ENCODE measurements at places on chromosomes 11 and 22.

DNA sequence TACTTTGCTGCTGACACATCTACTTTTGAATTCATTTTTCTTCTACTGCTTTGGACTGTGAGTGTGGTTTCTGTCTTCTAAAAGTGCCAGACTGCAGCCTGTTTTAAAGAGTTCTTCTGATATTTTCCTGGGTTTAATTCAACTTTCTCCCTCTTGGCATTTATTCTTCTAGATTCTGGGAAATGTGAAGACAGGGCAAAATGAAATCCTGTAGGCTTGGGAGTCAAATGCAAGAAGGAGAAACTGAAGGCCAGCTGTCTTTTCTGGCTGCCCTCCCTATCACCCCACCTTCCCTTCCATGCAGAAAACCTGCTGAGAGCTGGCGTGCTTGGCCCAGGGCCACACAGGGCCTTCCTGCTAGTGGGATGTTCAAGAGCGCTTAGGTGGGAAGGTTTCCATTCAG, 7.6 kb downstream of the ZNF70 start:
- no peak for DNase-seq

- DNase-seq, result no peak
Measured at GRCh38 chr11:120780239-120780638, 243.7 kb upstream of the TBCEL start.

GRCh38 chr11:67700548-67701262, 26.3 kb upstream of the ALDH3B2 start:
- no peak for DNase-seq

DNA sequence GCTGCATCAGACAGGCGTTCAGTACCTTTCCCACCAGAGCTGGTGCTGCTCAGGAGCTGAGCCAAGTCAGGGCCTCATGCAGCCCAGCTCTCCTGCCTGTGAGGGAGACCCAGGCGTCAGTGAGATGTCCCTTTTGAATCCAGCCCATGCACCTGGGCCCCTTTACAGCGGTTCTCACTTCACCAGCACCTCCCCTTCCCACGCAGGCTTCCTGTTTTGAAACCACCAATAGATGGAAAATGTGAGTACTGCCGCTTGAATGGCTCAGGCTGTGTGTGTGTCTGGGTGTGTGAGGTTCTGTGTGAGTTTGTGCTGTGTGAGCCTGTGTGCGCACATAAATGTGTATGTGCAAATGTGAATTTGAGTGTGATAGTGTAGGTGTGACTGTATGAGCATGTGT, 88.4 kb downstream of the UBASH3B start:
- no peak for DNase-seq

DNA sequence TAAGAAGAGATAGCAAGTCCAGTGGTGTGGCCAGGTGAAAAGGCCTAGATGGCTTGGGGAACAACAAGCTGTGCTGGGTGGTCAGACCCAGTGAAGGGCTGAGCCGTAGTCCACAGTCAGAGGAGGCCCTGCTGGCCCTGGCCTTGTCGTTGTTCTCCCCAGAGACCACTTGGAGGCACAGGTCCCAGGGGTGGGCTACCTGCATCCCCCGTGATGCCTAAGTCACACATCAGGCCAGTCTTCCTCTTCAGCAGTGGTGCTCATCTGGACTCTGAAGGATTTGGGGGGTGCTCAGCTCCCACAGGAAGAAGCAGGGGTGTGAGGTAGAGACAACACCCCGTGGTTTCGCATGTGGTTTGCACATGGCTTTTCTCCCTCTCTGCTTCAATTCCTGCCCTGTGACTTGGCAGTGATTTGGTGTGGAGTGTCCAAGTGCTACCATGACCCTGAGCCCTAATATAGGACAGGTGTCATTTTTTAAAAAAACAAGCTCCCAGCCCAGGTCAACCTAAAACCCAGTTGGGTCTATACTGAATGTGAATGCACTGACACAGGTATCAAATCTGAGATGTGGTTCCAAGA, 51.0 kb downstream of the ALX4 start:
- DNase-seq, result no peak

DNA sequence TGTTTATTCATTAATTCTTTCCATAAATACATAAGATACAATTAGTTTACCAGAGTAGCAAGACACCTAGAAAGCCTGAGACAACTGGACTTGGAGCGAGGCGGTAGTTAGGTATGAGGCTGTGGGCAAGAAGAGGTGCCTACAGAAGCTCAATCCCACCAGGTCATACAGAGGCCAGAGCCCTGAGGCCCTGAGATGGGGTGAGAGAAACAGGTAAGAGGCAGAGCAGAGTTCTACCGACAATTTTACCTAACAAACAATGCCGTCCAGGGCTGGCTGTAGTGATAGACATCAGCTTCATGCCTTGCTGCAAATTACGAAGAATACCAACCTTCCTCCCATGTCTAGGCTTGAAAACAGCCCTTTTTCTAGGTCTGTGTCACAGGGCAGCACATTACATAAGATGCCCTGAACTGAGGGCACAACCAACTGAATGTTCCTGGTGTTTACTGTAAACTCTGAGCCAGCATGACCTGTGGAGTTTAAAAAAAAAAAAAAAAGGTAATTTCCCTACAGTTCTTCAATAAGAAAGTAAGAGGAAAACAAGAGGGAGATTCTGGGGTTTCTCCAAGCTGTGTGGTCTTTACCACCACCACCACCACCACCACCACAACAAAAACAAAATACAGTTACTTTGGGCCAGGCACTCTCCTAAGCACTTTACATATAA, 105.8 kb downstream of the GAB2 start:
- DNase-seq, result no peak

- DNase-seq, result no peak
Measured at GRCh38 chr11:65185171-65185570, 3.4 kb downstream of the CAPN1 start.

- DNase-seq, result no peak
Measured at GRCh38 chr11:45796461-45796861, 8.5 kb upstream of the SLC35C1 start.

DNA sequence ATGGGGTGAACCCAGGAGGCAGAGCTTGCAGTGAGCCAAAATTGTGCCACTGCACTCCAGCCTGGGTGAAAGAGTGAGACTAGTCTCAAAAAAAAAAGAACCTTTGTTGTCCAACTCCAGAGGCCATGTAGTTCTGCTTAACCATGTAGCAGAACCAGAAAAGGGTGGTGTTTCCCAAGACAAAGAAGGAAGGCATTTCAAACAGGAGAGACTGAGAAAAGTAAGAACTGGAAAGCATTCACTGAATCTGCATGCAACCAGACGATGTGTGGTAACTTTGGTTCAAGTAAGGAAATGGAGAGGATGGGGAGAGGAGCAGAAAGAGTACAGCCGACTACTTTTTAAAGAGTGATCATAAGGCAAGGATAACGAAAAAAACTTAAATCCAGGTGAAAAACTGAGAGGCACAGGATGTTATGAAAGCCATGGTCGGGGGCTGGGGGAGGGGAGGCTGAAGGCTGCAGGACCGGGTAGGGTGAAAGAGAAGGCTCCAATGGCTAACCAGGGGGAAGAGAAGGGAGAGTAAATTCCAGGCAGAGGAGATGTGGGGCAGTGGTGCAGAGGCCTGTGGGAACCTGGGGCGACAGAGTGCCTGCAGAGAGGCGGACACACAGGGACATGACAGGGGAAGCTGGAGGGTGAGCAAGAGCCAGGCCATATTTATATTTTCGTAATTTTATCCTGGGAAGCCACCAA, 48.8 kb downstream of the MAPK1 start:
- DNase-seq, result no peak

DNA sequence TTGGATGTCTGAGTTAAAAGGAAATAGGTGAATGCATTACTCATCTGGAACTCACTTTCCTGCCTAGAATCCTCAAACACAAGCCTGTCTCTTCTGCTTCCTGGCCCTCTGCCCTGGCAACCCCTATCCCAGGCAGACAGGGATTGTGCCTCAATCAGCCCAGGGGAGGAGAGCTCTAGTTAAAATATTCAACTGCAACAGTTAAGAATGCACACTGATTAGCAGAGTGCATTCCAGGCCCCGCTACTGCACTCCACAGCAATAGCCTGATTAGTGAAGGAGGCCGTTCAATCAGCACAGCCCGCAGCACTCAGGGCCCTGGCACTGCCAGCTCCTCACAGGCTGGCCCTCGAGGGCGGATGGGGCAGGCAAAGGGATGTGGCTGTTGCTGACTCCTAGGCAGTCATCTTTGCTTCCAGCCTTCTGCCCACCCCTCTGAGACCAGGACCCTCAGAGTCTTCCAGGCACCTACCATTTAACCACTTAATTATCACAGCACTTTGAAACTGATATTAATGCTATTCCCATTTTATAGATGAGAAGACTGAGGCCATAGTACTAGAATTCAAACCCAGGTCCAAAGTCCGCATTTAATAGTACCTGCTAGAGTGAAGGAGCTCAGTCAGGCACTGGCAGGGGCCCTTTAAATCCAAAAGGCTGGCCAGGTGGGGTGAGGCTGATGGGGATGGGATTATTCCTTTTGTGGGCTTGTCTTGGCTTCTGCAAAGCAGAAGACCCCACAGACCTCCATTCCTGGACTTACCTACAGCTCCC, 435.3 kb downstream of the SOX6 start:
- no peak for DNase-seq

- DNase-seq, result no peak
Measured at GRCh38 chr22:28743852-28744251, 2.0 kb downstream of the HSCB start.

DNA sequence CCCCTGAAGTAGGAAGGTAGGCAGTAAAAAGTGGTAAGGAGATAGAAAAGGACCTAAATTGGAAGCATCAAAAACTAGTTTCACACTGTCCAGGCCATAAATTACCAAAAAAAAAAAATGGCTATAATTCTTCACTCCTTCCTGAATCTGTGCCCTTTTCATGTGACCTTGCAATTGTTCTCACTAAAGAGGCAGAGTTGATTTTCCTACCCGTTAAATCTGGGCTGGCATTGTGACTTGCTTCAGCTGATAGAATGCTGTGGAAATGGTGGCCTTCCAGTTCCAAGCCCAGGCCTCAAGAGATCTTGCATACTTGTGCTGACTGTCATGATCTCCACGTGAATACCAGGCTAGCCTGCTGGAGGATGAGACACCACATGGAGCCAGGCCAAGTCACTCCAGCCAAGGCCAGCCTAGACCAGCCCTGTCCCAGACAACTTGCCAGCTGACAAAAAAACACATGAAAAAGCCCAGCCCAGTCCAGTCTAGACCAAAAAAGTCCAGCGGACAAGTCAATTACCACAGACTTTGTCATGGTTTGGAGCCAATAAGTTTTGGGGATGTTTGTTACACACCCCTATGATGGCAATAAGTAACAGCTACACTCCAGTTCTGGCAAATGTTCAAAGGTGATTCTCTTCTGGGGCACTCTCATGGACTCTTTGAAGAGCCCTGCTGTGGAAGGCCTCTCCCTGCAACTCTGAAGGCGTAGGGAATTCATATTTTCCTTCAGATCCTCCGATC, 51.4 kb upstream of the NUP50 start:
- DNase-seq, result no peak

DNA sequence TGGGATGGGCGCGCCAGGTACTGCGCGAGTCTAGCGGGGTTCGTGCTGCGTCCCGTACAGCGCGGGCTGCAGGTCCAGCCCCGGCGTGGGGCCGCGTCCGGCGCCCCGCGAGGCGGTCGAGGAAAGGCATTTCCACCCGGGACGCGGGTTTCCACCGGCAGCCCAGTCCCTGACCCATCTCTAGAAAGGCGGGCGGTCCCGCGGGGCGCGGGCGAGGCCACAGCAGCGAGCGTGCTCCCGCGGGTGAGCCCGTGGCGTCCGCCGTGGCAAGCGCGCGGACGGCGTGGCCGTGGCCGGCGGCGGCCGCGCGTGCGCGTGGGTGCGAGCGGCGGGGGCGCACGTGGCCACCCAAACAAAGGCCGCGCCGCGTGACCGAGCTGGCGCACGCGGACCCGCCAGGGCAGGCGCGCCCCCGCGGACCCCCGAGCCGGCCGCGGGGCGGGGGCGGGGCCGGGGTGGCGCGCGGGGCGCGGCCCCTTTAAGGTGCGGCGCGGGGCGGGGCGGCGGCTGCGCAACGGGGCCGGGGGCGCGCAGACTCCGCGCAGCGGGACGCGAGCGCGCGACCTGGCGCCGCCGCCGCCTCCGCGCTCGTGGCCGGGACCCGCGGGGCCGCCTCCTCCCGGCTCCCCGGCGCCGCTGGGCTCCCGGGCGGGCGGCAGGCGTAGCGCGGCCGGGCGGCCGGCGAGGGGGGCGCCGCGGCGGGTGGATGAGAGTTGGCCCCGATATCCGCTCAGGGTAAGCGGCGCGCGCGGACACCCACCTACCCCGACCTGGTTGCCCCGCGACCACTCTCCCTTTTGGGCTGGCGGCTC, 39.3 kb upstream of the CELSR1 start:
- peak; percentile 34 for DNase-seq

- DNase-seq, result no peak
Measured at GRCh38 chr11:73951797-73952196, 971 bp downstream of the DNAJB13 start.

GRCh38 chr11:9313648-9314290, 624 bp downstream of the TMEM41B start:
- DNase-seq, result no peak

DNA sequence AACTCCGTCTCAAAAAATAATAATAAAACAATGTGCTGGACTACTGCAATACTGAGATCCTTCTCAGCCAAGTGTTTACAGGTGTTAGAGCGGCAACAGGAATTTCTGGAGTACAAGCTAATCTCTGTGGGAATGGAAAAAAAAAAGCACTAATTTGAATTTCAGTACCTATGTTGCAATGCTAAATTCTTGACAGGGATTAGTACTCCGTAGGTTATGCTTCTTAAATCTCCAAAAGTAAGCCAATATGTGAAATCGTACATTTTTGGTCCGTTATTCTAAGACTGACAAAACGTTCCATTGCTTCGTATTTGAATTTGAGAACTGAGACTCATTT, 1.1 kb downstream of the ATL3 start:
- DNase-seq, result no peak

- DNase-seq, result no peak
Measured at GRCh38 chr11:78350091-78350645, 67.5 kb downstream of the GAB2 start.

DNA sequence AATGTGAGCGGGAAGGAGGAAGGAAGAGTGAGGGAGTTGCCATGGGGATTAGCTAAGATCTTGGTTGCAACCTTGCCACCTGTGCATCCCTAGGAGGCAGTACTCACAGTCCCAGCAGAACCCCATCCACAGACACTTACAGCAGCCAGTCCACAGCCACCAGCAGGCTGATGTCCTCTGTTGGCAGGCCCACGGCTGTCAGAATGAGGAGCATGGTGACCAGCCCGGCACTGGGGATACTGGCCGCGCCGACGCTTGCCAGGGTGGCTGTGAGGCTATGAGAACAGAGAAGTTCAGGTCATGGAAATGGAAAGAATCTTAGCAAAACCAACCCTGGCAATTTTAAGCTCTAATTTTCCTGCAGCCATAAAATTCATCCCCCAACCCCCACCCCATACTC, 138.6 kb downstream of the SLC1A2 start:
- no peak for DNase-seq

DNA sequence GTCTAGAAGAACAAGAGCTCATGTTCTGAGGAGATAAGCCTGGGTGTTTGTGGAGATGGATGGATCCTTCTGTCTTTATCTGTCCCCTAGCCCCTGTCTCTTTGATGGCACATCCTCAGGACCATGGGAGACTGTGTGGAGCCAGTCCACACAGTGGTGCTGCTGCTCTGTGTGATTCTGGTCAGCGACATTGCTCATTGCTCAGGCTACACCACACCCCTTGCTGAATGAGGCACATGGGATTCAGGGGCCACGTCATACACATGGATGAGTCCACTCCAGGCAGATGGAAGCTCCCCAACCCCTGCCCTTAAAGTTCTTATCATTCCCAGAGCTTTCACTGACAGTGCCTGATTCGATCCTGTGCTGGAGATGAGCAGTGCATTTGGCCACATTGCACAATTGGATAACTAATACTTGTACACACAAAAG, 222.2 kb downstream of the NAV2 start:
- DNase-seq, result no peak

GRCh38 chr11:3174387-3174786, 9.3 kb upstream of the OSBPL5 start:
- no peak for DNase-seq

All from progenitor cell of endocrine pancreas (in vitro differentiated cells).